T-helper 2 cell treated with Interferon-gamma antibody and Interleukin-4, amounts not matched to agents 5 μg/mL and 100 μg/mL, for 36 hours (primary cell): ENCODE measurements at places on chromosomes 7 and 10.

DNA sequence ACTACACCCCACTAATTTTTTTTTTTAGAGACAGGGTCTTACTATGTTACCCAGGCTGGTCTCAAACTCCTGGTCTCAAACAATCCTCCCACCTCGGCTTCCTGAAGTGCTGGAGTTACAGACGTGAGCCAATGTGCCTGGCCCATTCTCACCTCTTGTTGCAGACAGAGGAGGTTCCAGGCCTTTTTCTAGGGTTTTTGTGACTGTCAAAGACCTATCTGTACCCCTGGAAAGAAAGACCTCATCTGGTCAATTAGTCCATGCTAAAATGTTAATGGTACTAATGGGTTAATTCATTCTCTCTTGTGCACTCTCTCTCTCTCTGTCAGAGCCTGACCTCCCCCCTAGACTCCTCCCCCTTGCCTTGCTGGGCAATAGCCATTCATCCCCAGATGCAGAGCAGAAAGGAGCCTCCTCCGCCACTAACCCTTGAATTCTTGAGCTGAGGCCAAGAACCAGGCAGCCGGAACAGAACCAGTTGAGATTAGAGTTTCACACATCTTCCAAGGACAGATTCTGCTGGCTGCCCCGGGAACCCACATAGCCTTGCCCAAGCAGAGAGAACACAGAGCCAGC, 209.7 kb downstream of the SKIDA1 start:
- no peaks in the 10 kb centered on the region for H3K4me1 ChIP-seq
- H3K27ac ChIP-seq = no peak overlapping the region
- no peak for DNase-seq
- no peaks in the 10 kb centered on the region for H3K27me3 ChIP-seq
- no peaks in the 10 kb centered on the region for H3K36me3 ChIP-seq
- no peak overlapping the region for H3K4me3 ChIP-seq

GRCh38 chr10:119029613-119030420, at the start of gene NANOS1:
NANOS1 (plus strand) TSS chr10:119029714; CDS start chr10:119029802, 88 bp downstream.
- peak within 1 kb of the TSS; percentile 73 for H3K4me3 ChIP-seq
- H3K4me1 ChIP-seq = peaks cover 20% of the 10 kb centered on the region

GRCh38 chr7:30284298-30285066, at the start of gene ZNRF2:
ZNRF2 (plus strand) TSS chr7:30284597; CDS start chr7:30285358, 761 bp downstream.
- peak within 1 kb of the TSS; percentile 88 for H3K27ac ChIP-seq
- peaks cover 19% of the 10 kb centered on the region for H3K36me3 ChIP-seq
- DNase-seq = peak; percentile 99
- no peaks in the 10 kb centered on the region for H3K27me3 ChIP-seq
- peaks cover 44% of the 10 kb centered on the region for H3K4me1 ChIP-seq

DNA sequence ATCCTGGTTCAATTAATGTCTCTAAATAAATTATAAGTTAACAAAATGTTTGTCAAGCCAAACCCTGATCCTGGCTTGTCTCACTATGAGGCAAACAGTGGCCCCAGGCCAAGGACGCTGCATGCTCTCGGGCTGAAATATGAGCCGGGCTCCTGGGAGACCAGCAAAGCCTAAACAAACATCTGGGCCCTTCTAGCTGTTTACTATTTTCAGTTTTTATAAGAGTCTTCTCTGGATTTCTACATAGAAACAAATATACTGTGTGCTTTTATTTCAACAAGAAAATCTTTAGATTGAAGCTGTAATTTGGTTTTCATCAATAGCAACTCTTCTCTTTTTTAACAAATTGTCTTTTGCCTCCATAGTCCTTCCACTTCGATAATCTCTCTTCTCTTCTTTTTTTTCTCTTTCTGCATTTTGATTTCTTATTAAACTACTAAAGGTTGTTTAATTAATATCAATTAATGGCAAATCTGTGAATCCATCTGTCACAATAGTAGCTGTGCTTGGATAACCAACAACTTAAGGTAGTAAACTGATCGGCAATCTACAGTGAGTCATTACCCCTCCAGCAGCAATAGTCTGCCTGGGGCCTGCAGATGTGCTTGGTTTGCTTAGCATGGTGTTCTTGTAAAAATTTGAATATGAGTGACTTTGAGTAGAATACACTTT, 83.3 kb upstream of the DNAJC1 start:
- H3K27ac ChIP-seq = no peak overlapping the region
- no peak for DNase-seq

GRCh38 chr7:32658034-32658433, 162.7 kb downstream of the AVL9 start:
- no peak for DNase-seq
- no peaks in the 10 kb centered on the region for H3K36me3 ChIP-seq
- H3K27me3 ChIP-seq = peaks cover 8% of the 10 kb centered on the region
- H3K4me1 ChIP-seq = no peaks in the 10 kb centered on the region
- no peak overlapping the region for H3K27ac ChIP-seq

GRCh38 chr7:134992626-134993179, 6.4 kb downstream of the AGBL3 start:
- peaks cover 34% of the 10 kb centered on the region for H3K4me1 ChIP-seq
- H3K27ac ChIP-seq = peak overlapping the region; percentile 67
- peak overlapping the region; percentile 27 for H3K4me3 ChIP-seq
- no peak for DNase-seq
- H3K36me3 ChIP-seq = peaks cover 33% of the 10 kb centered on the region

DNA sequence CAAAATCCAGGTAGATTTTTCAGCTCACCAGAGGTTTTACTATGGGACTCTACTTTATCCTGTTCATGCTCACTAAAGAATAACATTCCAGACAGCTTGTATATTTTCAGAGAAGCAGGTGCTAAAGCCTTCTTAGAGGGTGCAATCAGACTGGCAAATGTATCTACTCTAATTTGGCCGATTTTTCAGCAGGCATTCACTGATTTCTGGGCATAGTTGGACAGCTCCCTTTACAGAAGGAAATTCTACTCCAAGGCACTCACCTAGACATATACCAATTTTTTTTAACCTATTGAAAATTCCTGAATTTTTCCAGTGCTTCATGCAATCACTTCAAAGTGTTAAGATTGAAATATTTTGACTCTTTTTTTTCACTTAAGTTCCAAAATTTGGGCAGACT, 3.8 kb upstream of the CNTNAP2 start:
- no peak overlapping the region for H3K4me3 ChIP-seq
- H3K4me1 ChIP-seq = no peaks in the 10 kb centered on the region
- no peak overlapping the region for H3K27ac ChIP-seq
- peaks cover 20% of the 10 kb centered on the region for H3K27me3 ChIP-seq
- H3K36me3 ChIP-seq = no peaks in the 10 kb centered on the region

DNA sequence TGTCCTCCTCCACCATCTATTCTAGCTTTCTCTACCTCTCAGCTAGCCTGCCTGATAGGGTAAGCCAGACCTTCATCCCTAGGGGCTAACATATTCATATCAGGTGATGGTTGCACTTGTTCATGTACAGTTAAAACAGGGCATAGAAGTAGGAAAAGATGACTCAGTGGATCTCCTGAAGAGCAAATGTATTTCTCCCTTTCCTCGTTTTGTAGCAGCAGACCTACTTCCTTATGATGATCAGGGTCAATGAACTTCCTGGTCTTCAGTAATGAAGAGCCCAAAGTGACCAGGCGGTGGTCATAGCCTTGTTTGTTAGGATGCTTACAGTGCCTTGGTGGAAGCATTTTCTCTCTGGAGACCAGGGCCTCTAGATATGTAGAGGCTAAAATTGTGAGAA, 6.3 kb downstream of the LIPJ start:
- H3K27ac ChIP-seq = no peak overlapping the region
- H3K36me3 ChIP-seq = no peaks in the 10 kb centered on the region
- H3K4me3 ChIP-seq = no peak overlapping the region
- H3K27me3 ChIP-seq = peaks cover 13% of the 10 kb centered on the region

- H3K27ac ChIP-seq = no peak overlapping the region
- peaks cover 3% of the 10 kb centered on the region for H3K27me3 ChIP-seq
- H3K4me3 ChIP-seq = no peak overlapping the region
Measured at GRCh38 chr10:78078539-78079330, 45.1 kb downstream of the RPS24 start.

- DNase-seq = peak; percentile 17
- no peaks in the 10 kb centered on the region for H3K36me3 ChIP-seq
- peak overlapping the region; percentile 39 for H3K27ac ChIP-seq
- peaks cover 8% of the 10 kb centered on the region for H3K27me3 ChIP-seq
- peaks cover 16% of the 10 kb centered on the region for H3K4me1 ChIP-seq
- H3K4me3 ChIP-seq = peak overlapping the region; percentile 83
Measured at GRCh38 chr10:28179006-28179742, 123.7 kb downstream of the MPP7 start.

- peaks cover 19% of the 10 kb centered on the region for H3K27me3 ChIP-seq
- H3K4me3 ChIP-seq = no peak overlapping the region
- no peak for DNase-seq
- no peaks in the 10 kb centered on the region for H3K4me1 ChIP-seq
- H3K27ac ChIP-seq = no peak overlapping the region
Measured at GRCh38 chr7:157032644-157033482, 22.4 kb upstream of the MNX1 start.

DNA sequence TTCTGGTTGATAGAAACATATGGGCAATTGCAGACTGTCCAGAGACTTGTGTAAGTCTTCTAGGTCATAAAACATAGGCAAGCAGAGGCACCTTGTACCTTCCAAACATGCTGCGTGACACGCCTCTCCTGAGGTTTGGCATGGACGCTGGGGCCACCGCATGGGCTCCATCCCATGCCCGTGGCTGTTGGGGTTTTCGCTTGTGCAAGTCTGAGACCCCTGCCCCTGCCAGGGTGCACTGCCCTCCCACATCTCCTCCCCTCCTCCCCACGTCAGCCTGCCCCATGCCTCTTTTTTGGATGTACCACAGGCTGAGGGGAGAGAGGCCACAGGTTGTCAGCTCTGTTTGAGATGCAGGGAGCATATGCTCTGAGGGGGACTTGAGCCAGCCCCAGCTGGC, 19.0 kb downstream of the EIF3B start:
- H3K27ac ChIP-seq = no peak overlapping the region
- DNase-seq = no peak
- no peaks in the 10 kb centered on the region for H3K4me1 ChIP-seq
- H3K4me3 ChIP-seq = no peak overlapping the region
- peaks cover 63% of the 10 kb centered on the region for H3K36me3 ChIP-seq
- H3K27me3 ChIP-seq = no peaks in the 10 kb centered on the region

- H3K4me3 ChIP-seq = no peak overlapping the region
- H3K36me3 ChIP-seq = no peaks in the 10 kb centered on the region
- peaks cover 23% of the 10 kb centered on the region for H3K27me3 ChIP-seq
- no peak for DNase-seq
- no peak overlapping the region for H3K27ac ChIP-seq
Measured at GRCh38 chr10:49106451-49106850, 8.9 kb downstream of the VSTM4 start.
